A673 (cell line): ENCODE measurements at places on chromosomes 2 and 18.
A peak's percentile ranks its signal among the peaks of the same experiment; 100 is the strongest.

DNA sequence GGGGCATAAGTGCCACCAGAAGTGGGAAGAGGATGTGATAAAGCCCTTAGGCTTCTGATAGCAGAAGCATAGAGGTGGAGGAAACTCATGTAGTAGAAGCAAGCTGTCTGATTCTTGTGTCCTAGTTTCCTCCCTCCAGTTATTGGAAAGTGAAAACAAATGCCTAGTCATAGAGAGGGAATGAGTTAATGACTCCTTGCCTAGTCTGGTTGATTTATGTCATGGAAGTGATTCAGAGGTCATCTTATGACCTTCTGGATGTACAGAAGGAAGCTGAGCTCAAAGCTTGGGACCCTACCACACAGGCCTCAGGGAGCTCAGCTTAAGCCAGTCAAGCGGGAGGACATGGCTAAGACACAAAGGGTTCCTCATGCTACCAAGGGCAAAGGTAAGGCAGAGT is 232.2 kb downstream of the THSD7B start:
- no peak for DNase-seq

GRCh38 chr2:72413716-72414115 is 266.1 kb upstream of the CYP26B1 start:
- no peak for DNase-seq

- DNase-seq: no peak
Observed at GRCh38 chr2:65383541-65384488, 48.6 kb downstream of the SPRED2 start.

DNA sequence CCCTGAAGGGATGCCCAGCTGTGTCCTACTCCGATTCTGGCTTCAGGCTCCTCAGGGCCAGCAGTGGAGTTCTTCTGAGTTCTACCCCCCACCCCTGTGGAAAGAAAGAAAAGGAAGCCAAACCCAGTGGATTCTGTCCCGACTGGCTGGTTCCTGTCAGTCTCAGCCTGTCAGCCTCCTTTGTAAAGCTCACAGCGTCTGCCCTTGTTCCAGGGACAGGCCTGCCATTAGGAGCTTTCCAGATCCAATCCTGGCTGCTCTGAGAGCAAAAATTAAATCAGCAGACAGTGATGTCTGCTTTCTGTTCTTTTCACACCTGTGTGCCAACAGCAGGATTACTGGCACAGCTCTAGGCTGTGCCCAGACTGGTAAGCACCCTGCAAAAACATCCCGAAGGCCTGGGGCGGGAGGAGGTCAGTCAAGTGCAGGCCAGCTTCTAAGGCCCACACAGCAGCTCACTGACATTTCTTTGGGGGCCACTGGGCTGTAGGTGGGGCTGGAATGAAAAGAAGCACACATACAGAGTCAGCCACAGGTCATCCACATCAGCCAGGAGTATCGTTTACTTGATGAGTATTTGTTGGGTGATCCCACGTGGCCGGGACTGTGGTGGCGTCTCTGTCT is 69.1 kb downstream of the EHD3 start:
- DNase-seq: no peak

DNA sequence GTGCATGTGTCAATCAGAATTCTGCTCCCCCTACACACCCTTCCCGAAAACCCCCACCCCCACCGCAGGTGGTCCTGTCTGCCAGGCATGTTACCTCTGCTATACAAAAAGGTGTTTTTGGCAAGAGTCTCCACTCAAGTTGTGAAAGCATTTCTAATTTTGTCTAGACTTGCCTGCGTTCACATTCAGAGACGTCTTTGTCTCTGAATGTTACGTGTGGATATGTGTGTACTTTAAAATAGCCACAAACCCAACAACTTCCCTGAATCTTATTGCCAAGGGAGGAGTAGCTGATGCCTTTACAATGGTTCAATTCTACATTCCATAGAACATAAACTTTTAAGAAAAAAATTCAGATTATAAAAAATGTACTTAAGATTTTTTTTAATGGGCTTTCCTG is 66.6 kb downstream of the ITGA4 start:
- DNase-seq: no peak

DNA sequence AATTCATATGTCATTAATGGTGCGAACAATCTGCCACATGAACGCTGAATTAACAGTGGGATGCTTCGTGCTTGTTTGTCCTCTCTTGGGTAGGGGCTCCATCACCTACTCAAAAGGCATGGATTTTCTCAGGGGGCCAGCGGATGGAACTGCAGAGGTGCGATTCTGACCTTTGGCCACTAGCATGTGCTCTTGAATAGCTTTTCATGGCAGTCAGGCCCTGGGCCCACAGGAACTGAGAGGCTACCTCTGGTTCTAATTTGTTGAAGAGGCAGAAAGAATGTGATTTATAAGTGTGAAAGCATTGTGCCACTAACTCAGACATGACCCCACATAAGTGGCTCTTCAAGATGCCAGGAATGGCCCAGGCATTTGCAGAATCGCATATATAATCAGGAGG is 283.2 kb downstream of the INSIG2 start:
- DNase-seq: peak; percentile 9

DNA sequence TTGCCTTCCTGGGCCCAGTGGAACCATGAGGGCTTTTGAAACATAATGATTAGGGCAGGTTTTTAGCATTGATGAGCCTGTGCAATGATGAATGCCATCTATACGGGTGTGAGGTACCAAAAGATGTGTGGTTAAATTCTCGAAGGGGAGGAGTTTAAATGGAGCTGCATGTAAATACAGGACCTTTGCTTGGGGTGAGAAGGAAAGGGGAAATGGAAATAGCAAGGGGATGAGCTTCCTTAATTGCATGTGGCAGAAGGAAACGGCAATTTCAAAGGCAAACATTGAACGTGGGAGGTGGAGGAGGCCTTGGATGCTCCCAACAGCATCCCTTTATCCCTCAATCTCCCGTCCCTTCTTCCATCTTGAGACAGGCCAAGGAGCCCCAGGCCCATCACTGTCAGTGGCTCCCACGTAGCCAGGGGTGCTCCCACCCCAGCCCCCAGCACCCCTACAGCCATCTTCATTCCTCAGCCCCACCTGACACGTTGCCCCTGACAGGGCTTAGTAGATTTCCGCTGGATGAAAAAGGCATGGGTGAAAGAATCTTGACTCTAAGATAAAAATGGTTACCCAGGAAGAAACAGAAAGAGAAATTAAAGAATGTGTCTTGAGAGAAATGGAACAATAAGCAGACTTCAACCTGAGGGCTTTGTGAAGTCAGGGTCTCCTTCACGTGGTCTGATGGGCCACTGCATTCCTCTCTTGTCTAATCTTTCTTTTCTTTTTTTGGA is 32.5 kb downstream of the INPP5D start:
- DNase-seq: no peak

DNA sequence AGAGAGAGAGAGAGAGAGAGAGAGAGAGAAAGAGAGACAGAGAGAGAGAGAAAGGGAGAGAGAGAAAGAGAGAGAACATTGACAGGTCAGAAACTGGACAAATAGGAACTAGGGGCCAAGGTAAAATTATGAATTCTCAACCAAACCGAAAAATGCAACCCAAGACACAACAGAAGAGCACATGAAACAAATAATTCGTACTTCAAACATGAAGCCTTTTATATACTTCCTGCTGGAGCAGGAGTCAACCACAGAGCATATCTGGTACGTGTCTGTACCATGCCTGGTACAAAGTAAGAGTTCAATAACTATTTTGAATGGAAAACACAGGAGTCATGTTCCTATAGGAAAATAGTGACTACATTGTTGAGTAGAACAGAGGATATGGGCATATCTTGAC is 6.5 kb upstream of the VPS54 start:
- no peak for DNase-seq

GRCh38 chr18:22559414-22560274 is 141.9 kb upstream of the CTAGE1 start:
- DNase-seq: peak; percentile 19

GRCh38 chr2:241968417-241968816 is 98.9 kb downstream of the RTP5 start:
- no peak for DNase-seq
